ENCODE measurements at places on chromosomes 1 and 21.

DNA sequence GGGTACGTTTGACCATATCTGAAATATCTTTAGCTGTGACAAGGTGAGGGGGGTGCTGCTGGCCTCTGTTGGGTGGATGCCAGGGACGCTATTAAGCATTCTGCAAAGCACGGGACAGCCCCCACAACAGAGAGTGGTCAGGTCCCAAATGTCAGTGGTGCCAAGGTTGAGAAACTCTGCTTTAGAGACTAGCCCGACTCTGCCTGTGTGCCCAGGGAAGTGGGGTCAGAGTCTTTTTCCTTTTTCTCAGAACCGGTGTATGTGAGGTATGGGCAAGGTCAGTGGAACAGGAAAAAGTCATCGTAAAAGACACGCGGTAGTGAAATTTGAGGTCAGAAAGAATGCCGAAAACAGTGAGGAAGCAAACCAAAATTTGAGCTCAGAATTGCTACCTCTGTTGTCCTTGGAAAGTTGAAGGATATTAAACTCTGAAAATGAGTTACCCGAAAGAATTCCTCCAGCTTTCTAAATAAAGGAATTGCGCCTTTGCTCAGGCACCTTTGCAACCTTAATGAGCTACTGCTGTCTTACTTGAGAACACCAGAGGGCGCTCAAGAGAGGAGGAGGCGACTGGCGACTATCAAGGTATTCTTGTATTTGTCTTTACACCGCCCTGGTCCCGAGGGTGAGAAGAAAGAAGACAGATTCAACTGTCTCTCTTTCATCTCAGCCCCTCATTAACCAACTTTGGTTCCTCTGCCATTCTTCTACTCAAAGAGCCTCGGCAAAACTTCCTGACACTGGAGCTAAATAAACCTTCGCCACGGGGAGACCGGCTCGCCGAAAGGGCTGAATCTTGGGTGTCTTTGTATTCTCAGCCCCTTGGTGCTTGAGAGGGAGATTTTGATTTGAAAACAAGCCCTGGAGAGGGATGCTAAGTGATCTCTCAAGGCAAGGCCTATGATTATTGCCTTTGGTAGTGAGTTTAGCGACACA is 85.4 kb upstream of the OLIG2 start:
- peak; percentile 32 for DNase-seq

DNA sequence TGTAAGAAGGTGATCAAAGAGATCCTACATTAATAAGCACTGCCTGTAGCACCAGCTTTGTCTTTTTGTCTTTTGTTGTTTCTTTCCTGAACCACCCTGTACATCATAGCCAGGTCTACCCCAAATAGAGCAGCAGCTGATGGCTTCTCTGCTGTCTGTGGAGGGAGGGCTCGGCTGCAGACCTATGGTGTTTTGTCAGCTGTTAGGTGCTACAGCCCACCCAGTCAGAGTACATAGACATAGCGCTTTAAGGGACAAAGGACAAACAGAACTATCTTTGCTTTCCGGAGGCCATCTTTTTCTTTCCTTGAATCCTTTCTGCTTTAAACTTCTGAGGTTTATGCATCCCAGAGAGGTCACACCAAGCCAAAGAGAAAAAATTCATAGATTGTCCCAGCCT is 258.1 kb downstream of the ZNF648 start:
- DNase-seq: no peak

GRCh38 chr21:36566644-36567043 is 86.7 kb upstream of the CLDN14 start:
- DNase-seq: no peak

GRCh38 chr1:221782477-221782876 is 40.6 kb upstream of the DUSP10 start:
- no peak for DNase-seq

GRCh38 chr21:38839328-38840286 is 33.9 kb downstream of the ETS2 start:
- DNase-seq: no peak

DNA sequence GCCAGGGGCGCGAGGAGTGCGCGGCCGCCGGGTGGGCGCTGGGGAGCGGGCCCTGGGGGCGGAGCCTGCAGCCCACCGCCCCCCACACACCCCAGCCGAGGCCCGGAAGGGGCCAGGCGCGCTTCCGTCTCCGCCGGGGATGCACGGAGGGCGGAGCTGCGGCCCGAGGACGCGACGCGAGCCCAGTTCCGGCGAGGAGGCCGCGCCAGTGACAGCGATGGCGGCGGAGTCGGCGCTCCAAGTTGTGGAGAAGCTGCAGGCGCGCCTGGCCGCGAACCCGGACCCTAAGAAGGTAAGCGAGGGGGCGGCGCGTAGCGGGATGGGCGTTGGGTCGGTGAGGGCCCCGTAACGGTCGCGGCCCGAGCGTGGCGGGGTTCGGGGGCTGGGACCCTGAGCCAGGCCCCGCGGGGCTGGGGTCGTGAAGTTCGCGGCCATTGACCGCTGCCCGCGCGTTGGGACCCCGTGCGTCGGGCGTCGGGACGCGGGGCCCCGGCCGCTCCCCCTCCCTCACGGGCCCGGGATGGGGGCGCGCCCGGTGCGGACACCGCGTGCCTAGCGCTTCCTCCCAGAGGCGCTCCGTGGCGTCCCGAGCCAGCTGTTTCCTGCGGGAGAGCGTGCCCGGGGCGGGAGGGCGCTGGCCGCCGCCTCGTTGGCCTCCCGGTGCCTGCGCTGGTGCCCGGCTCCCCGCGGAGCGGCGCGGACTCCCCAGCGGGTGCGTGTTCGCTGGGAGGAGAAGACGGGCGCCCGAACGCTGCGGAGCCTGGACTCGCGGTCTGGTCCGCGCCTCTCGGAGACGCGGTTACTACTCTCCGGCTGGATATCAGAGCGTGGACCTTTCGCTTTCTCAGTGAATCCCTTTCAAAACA is at the start of gene ELOA:
Gene ELOA, plus strand, starts transcription at position 185 of the 866 bp plus-strand sequence. Its CDS starts 33 bp downstream, at position 218.
- DNase-seq: peak; percentile 88

DNA sequence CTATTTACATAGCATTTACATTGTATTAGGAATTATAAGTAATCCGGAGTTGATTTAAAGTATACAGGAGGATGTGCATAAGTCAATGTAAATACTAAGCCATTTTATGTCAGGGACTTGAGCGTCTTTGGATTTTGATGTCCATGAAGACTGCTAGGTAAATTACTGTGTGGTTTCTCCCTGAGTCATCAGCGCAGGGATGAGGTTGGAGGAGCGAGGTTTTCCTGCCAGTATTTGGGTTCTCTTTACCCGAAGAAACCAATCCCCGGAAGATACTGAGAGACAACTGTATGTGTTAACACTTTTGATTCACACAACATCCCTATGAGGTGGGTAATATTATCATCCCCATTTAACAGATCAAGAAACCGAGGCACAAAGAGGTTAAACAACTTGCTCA is 29.3 kb downstream of the BATF3 start:
- DNase-seq: no peak

DNA sequence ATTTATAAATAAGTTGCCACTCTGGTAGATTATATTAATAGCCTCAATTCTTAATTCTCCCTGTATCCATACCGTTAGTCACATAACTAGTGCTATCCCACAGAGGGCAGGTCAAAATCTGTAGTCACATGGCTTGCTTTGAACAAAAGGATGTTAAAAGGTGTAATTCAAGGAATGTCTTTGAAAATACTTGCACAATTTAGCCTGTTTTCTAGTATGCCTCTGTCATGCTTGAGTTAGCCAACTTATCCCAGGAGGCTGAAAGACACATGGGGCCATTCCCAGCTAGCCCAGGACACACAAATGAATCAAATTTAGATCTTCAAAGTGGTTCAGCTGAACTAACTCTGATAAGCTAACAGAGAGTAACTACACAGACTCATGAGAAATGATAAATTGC is 758.5 kb upstream of the NEGR1 start:
- DNase-seq: no peak

DNA sequence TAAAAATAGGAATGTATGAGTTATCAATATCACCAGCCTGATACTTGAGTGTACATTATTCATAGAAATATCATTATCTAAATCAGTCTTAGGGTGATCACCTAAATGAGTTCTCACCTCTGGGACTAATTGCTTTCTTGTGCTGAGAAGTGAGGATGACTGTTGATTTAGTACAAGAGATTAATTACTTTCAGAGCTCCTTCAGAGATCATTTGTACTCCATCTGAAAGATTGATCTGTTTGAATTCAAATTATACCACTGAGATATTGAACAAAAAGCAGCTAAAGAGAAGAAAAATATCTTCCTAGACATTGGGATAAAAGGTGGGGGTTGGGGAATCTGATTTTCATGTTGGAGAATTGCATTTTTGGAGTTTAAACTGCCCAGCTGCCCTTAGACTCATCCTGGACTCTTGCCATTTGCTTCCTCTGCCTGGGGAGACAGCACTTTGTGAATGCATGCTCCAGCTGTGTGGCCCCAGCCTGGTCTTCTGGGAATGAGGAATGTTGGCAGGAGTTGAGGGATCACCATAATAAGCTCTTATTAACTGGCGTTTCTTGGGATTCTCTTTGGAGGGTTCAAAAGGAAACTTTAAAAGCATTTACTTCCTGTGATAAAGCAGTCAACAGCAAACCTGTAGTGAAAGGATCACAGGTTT is 19.7 kb upstream of the PGBD2 start:
- DNase-seq: no peak

GRCh38 chr1:172663732-172664131 is 4.8 kb downstream of the FASLG start:
- DNase-seq: no peak
